Fibroblast of lung (primary cell): ENCODE measurements at places on chromosomes 11 and 22.
A peak's percentile ranks its signal among the peaks of the same experiment; 100 is the strongest.

- peak; percentile 11 for DNase-seq
Measured at GRCh38 chr11:15159085-15159484, 44.4 kb downstream of the INSC start.

DNA sequence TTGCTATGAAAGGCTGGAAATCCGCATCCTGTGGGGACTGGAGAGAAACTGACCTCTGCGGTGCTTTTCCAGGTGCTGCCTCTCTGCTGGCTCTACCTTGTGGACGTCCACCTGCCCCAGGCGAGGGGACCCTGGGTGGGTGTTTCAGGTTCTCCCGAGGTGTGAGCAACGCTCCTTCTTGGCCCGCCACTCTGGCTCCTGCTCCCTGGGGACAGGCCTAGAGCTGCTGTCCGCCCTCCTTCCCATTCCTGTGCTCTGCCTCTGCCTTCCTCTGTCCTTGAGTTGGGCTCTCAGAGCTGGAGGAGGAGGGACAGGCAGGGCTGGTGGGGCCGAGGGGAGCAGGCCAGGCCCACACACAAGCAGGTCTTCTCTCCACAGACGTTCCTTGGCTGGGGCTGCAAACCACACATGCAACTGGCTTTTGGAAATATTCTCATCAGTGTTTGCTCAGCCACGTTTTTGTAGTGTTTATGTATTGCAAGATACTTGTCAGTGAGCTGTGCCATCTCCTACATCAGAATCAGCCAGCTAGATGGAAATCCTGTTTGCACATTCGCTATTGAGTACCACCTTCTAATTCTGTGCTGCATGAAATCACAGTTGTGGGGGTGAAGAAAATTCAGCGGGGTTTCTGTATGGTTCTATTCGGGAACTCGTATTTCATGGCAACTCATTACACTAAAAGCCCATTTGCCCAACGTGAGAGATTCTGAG, 1115.0 kb downstream of the BRD1 start:
- no peak for DNase-seq

DNA sequence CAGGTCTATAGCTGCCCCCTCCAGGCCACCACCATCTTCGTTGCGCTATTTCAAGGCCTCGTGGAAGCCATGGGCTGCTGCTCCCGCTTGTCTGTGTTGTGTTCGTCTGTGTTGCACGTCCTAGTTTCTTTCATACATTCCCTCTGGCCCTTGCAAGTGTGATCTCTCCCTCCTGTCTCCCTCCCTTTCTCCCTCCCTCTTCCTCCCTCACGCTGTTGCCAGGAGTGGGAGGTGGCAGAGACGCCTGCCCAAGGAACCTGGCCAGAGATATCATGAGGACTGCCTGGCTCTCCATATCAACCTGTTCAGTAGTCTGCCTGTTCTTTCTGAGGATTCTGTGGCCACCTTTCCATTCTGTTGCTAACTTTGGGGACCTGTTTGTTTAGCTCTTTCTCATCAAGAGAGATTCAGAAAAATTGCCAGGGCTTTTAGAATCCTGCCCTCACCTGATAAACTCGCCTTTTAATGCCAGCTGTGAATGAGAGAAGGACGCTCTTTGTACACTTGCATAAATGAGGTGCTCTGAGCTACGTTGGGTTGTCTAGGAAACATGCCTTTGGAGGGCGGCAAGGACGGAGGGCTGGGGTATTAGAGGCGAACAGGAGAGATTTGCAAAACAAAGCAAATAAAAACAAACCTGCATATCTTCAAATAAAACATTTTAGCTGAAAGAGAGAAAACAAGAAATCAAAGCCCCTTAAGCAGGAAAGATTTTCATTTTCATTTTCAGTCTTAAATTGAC, 185.2 kb downstream of the TBC1D22A start:
- no peak for DNase-seq

GRCh38 chr11:11359611-11360010, 6.6 kb upstream of the CSNK2A3 start:
- DNase-seq: no peak

- no peak for DNase-seq
Measured at GRCh38 chr11:67606093-67606491, 644 bp upstream of the NDUFV1 start.

DNA sequence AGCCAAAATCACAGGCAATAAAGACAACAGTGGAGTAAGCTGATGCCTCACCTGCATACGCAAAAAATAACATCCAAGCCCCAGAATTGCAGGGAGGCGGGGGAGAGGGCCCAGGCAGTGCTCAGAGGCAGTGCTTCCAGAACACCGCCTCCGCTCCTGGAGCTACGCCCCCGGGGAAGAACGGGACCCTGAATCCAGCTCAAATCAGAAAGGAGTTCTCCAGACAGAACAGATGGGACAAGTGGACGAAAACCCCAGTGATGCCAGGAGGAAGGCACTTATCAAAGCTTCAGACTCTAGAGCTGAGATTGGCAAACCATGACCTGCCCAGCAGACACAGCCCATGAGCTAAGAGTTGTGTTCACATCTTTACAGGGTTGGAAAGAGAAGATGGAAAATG, 683.9 kb downstream of the TBC1D22A start:
- DNase-seq: no peak

- DNase-seq: peak; percentile 71
Measured at GRCh38 chr22:42202669-42203068, 67.8 kb downstream of the TCF20 start.

GRCh38 chr22:48531761-48532435, 1295.8 kb downstream of the BRD1 start:
- DNase-seq: no peak

DNA sequence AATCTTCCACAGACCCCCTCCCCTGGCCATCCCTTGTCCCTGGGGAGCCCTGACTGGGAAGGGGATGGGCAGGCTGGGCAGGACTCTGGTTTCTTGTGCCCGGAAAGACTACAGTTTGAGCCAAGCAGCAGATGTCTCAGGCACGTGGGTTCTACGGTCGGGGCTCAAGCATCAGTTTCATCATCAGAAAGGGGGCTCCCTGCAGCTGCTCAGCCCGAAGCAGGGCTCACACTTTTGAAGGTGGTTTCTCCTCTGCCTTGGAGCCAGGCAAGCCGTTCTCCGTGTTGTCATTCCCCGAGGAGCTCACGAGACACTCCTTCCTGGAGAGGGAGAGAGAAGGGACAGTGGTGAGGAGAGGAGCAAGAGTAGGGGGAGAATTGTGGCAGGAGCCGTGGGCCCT, 15.8 kb downstream of the SCN4B start:
- DNase-seq: no peak

DNA sequence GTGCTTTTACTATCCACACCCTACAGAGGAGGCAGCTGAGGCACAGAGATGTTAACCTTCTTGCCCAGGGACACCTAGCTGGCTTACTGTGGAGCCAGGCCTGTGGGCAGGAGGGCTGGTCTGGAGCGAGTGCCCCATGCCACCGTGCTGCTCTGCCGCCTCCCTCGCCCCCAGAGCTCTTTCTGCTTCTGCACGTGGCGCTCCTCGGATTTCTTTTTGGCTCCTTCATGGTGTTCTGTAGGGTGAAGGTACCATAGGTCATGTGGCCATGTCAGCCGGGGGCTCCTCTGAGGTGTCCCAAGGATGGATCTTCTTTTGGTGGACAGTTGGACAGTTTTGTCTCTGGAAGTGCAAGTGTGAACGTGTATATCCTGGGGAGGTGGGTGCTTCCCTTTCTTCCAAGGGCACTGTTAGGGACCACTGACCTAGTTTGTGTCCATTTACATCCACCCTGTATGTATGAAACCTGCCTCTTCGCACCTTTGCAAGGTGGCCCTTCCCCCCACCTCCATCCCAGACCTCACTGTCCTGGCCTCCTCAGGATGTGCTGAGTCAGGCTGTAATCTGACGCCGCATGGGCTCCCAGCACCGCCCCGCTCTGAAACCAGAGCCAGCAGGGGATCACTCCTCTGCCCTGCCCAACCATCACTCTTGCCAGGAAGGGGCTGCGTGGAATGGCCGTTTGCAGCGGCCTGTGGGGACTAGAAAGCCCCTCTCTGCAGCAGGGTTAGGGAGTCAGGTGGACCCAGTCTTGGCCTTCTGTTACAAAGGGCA, 31.7 kb downstream of the POLR3H start:
- DNase-seq: peak; percentile 74

DNA sequence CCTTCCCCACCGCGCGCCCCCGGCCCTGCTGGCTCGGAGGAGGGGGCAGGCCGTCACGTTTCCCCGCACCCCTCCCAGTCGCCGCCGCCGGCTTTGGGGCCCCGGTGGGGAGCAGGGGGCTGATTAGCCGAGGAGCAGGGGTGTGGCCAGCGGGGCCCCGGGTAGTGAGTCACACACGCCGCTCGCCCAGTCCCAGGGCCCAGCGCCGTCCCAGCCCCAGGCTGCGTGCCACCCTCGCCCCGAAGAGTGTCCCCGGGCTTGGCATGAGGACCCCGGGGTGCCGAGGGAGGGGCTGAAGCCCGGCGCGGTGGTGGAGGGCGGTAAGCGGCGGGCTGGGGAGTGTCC, 34.4 kb downstream of the PRDM11 start:
- peak; percentile 56 for DNase-seq

GRCh38 chr11:2212411-2213251, 41.0 kb upstream of the TH start:
- DNase-seq: no peak

DNA sequence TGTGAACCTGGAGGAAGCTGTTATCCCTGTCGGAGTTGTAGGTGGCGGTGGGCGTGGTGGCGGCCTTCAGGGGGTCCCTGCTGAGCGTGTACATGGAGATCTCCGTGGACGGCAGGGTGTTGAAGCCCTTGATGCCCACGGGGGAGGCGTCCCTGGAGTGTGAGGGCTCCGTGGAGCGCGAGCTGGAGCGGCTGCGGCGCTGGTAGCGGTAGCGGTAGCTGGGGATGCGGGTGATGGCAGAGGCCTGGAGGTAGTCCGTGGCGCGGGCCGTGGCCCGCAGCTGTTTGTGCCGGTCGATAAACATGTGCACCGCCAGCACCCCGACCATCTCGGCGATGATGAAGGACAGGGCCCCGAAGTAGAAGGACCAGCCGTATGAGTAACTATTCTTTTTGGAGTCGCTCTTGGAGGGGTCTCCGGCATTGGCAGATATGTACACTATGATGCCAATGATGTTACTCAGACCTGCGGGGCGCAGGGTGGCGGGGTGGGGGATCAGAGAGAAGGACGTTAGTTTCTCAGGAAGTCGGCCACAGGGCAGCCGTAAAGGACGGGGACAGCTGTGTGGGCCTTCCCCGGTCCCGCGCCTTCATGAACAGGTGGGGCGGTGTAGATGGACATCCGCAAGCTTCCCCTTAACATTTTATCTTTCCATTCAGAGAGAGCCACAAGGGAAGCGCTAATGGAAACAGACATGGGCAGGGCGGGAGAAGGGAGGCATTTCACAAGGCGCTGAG, 35.6 kb upstream of the EIF3D start:
- DNase-seq: no peak

DNA sequence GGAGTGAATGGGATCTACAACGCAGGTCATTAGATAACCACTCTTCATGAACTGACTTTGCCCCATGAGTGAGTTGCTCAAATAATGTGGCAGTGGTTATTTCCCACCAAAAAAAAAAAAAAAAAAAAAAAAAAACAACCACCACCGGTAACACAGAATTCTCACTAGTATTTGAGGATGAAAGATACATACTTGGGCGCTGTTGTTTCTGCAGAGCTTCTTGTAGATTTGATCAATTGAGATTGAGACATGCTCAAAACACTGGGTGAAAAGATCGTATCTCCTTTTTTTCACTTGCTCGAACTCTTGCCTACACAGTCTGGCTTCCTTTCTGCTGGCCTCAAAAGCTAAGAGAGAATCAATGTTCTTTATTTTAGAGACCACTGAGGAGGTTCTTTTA, 44.1 kb downstream of the FAM118A start:
- no peak for DNase-seq

GRCh38 chr22:41504816-41505215, 35.9 kb downstream of the ACO2 start:
- no peak for DNase-seq

DNA sequence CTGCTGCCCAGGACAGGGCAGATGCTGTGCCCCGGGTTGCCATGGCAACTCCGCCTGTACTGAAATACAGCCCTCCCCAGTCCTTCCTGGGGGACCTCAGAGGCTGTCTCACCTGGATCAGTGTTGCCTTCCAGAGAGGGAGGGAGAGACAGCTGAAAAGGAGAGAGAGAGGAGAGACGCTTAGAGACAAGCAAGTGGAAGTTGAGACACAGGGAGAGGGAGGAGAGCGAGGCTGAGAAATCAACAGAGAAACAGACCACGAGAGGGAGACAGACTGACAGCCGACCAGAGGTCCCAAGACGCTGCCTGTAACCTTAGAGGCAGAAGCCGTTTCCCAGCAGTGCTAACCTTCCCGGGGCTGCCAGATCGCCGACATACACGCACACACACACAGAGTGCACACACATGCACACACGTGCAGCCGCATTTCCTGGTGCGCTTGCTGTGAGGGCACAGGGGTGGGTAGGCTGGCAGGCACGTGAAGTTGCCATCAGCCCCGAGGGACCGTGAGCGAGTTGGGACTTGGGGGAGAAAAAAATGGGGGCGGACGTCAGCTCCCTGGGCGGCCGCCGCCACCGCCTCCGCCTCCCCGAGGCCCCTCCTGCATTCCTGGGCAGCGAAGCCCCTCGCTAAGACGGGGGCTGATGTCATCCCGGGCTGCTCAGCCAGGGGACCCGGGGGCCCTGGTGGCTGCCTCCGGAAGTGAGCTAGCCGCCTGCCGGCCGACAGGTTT, 88.6 kb upstream of the CRYBB3 start:
- DNase-seq: peak; percentile 78

DNA sequence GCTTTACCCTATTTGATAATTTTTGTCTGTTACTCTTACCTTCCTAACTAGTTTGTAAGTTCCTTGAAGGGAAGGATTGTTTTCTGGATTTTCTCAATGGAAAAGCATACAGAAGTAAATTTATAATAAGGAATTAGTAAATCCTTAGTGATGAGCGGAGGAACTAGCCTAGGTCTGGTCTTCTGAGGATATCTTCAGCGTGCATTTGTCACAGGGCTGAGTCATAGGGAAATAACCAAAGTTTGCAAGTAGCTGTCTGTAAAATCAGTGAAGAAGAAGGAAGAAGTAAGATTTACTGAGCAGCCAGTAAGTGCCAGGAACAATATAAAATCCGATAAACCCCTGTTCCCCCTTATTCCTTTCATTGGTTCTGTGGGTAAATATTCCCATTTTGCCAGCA, 162.7 kb upstream of the SORL1-AS1 start:
- DNase-seq: peak; percentile 73

DNA sequence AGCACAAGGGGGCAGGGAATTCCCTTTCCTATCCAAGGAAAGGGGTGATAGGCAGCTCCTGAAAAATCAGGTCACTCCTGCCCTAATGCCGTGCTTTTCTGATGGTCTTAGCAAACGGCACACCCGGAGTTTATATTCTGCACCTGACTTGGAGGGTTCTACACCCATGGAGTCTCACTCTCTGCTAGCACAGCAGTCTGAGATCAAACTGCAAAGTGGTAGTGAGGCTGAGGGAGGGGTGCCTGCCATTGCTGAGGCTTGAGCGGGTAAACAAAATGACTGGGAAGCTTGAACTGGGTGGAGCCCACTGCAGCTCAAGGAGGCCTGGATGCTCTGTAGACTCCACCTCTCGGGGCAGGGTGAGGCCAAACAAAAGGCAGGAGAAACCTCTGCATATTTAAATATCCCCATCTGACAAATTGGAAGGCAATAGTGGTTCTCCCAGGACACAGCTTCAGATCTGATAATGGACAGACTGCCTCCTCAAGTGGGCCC, 194.7 kb downstream of the OR4A47 start:
- DNase-seq: no peak

- DNase-seq: peak; percentile 77
Measured at GRCh38 chr11:13448876-13449275, 14.1 kb downstream of the BTBD10 start.
